ENCODE measurements at places on chromosomes 16 and 17.

- DNase-seq, result no peak
These were observed 141.5 kb downstream of the TOX3 start for GRCh38 chr16:52405441-52405840.

GRCh38 chr16:85101956-85102630 is 10.2 kb downstream of the CIBAR2 start:
- no peak for DNase-seq

- no peak for DNase-seq
These were observed 519.7 kb upstream of the CA10 start for GRCh38 chr17:52678211-52678610.

- no peak for DNase-seq
These were observed 47.1 kb downstream of the USP10 start for GRCh38 chr16:84746875-84747274.

DNA sequence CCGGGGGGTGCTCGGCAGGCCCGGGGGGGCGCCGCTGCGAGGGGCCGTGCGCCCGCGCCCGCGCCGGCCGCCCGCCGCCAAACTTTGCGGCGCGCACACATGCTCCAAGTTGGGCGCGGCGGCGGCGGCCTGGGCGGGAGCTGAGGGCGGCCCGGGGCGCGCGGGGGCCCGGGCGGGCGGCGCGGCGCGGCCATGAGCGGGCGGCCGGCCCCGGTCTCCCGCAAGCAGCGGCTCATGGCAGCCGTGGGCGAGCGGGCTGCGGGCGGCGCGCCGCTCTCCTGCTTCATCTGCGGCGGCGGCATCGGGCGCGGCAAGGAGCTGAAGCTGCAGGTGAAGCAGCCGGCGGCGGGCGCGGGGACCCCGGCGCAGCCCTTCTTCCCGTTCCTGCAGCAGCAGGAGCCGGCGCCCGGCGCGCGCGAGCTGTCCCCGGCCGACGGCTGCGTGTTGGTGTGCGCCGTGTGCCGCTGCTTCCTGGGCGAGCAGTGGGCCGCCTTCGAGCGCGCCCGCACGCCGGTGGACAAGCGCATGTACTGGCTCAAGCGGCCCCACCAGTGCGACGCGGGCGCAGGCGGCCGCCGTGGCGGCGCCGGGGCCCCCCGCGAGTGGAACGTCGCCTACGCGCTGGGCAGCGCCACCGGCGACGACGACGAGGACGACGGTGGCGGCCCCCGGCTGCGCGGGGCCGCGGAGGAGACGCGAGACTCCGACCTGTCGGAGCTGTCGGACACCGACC is 57.2 kb upstream of the CIBAR2 start:
- no peak for DNase-seq

DNA sequence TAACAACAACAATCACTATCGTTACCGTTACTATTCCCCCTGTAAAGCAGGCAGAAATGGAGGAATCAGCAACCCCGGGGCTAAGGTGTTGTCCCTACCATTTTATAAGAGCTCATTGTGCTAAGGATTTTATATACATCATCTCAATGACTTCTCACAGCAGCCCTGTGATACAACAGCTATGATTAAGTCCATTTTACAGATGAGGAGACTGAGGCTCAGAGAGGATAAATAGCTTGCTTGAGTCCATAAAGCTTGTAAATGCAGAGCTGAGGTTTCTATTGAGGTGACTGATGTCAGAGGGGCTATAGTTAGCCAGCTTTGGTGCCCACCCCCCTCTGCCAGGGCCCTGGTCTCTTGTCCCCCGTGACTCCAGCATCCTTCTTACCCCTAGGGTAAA is 16.7 kb upstream of the PDK2 start:
- DNase-seq, result no peak

DNA sequence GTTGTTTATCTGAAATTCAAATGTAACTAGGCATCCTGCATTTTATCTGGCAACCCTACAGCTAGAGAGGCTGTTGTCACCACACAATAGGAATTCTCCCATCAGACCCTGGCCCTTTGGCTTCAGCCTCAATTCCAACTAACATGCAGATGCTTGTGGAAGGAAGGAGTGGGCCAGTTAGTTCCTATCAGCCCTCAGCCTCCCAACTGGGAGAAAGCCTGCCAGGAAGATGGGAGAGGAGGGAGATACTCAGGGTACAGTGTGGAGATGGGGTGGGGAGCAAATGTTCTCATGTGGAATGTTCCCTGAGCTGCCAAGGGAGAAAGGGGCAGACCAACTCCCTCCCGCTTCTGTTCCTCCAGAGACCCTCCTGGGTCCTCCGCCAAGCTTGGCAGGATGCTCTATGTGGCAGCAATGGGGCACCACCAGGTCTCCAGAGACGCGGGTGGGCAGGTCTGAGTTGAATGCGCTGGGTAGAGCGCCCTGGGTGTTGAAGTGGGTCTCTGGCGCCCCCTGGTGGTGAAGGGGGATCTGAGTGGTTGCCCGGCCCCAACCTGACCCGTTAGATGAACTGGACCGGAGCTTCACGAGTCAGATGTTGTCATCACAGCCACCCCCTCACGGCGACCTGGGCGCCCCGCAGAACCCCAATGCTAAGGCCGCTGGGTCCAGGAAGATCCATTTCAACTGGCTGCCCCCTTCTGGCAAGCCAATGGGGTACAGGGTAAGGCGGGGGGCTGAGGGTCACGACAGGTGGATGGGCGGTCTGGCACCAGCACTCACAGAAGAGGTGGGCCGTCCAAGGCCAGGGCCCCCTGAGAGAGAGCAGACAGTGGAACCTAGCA is 15.2 kb downstream of the GALK1 start:
- DNase-seq, result peak; percentile 85

GRCh38 chr16:24717411-24717810 is 12.0 kb upstream of the TNRC6A start:
- DNase-seq, result no peak

GRCh38 chr17:45319239-45319703 is 2.5 kb upstream of the MAP3K14 start:
- no peak for DNase-seq

GRCh38 chr17:20225162-20226115 is 216.3 kb downstream of the SPECC1 start:
- DNase-seq, result no peak

GRCh38 chr17:72236980-72237633 is 116.3 kb downstream of the SOX9 start:
- no peak for DNase-seq

DNA sequence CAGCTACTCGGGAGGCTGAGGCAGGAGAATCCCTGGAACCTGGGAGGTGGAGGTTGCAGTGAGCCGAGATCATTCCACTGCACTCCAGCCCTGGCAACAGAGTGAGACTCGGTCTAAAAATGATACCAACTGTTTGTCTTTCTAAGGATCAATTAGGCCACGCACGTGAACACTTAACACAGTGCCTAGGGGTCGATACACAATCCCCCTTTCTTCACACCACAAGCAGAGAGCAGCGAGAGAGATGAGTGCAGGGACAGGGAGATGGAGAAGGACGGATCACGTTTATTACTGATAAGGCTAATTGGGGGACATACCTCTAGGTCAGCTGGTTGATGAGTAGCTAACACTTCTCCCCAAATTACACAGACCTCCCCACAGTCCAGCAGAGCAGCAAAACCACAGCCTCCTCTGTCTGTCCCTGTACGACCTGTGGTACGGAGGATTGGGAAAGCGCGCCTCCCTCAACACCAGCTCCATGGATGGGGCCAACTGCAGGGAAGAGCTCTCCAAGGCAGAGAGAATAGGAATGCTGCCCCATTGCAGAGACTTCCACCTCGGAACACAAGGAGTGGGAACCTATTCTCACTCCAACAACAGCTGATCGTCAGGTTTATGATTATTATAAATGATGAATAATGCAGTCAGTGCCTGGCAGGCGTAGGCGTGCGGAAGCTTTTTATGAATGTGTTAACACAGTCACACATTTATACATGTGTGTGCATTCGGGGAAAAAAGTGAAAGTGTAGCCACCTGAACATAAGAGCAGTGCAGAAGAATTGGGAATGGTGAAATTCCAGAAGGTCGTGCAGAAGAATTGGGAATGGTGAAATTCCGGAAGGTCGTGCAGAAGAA is 155.1 kb downstream of the C16orf95 start:
- DNase-seq, result no peak

DNA sequence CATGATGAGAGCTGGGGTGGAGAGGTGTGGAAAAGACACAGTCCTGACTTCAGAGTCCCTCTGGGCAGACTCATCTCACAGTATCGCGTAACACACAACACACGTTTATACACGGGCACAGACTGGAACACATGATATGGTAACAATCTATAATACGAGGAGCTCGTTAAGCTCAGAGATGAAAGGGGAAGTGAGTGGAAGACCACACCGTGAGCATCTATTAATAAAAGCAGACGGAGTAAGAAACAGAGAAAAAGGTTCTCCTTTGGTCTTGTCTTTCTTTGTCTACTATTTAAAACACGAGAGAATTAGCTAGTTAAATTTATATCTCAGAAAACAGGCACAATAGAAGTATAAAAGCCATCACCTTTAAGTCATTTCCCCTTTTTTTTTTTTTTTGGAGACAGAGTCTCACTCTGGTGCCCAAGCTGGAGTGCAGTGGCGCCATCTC is 13.5 kb downstream of the ANKRD11 start:
- DNase-seq, result no peak

GRCh38 chr16:85162478-85163277 is 50.4 kb upstream of the CIBAR2 start:
- DNase-seq, result no peak

GRCh38 chr17:28563475-28563874 is 7.8 kb downstream of the PIGS start:
- no peak for DNase-seq

DNA sequence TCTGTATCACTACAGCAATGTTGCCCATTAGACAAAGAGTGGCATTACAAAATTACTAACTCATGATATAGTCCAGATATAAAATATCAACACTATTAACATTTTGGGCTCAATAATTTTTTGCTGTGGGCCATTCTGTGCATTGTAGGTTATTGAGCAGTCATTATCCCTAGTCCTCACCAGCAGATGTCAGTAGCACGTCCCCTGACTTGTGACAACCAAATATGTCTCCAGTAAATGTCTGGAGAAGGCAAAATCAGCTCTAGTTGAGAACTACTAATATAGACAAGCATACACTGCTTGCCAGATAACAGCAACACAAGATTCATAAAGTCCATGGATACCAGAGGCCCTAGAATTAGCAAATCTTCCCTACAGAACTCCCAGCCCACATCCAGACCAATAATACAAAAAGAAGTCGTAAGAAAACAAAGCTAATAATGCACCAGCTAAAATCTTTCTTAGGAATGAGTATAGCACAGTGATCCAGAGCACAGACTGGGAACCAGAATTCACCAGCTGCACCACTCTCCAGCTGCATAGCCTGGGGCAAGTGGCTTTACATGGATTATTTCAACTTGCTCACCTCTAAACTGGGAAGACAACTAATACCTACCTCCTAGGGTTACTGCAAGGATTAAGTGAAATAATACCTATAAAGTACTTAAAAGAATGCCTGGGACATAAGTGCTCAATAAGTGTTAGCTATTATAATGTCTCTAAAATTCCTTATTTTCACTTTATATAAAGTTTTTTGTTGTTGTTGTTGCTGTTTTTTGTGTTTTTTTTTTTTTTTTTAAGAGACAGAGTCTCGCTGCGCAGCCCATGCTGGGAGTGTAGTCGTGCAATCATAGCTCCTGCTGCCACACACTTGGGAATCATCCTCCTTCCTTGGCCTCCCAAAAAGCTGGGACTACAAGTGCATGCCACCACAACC is 23.7 kb downstream of the HELZ start:
- DNase-seq, result no peak

- DNase-seq, result no peak
These were observed 32.4 kb upstream of the EFCAB13 start for GRCh38 chr17:47291242-47291873.

- DNase-seq, result no peak
These were observed 39.6 kb downstream of the TK2 start for GRCh38 chr16:66510298-66510697.

DNA sequence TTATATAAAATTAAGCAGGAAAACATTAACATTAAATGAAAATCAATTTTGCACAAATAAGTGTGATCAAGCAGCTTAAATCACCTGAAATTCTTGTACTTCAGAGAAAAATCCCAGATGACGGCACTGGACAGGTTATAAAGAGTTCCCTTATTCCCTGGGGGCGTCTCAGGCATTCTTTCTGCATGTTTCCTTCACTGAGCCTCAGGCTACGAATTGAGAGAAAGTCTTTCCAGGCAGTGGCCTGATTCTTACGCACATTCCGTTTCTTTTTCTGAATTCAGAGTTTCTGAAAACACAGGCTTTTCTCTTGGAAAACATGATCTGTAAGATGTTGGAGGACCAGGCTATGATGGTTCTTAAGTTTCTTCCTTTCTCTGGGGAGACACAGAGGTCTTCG is 22.1 kb upstream of the PITPNM3 start:
- no peak for DNase-seq

- DNase-seq, result no peak
These were observed 14.0 kb downstream of the CLEC19A start for GRCh38 chr16:19299565-19299964.

DNA sequence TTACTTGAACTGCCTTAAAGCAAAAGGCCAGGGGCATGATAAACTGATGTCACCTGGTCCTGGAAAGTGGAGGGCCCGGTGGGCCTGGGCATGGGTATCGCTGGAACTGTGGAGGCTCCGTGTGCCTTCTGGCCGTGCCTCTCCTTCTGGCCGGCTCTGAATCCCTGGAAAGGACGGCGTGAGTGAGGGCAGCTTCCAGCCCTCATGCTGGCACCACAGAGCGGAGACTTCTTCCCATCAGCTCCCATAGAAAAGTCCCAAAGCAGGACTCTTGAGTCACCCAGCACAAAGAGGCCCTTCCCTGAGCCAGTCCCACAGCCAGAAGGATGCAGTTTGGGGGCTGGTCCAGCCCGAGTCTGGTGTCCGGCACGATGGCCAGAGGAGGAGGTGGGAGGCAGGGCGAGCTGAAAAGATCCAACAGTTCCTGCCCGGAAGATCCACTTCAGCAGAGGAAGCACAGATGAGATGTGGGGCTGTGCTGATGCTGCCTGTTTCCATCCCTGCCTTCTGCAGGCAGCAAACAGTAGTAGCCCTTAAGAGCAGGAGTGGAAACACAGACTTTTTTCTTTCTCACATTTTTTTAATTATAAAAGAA is 7.8 kb downstream of the GAA start:
- no peak for DNase-seq

- DNase-seq, result peak; percentile 52
These were observed 797 bp downstream of the GRB7 start for GRCh38 chr17:39738568-39738901.

DNA sequence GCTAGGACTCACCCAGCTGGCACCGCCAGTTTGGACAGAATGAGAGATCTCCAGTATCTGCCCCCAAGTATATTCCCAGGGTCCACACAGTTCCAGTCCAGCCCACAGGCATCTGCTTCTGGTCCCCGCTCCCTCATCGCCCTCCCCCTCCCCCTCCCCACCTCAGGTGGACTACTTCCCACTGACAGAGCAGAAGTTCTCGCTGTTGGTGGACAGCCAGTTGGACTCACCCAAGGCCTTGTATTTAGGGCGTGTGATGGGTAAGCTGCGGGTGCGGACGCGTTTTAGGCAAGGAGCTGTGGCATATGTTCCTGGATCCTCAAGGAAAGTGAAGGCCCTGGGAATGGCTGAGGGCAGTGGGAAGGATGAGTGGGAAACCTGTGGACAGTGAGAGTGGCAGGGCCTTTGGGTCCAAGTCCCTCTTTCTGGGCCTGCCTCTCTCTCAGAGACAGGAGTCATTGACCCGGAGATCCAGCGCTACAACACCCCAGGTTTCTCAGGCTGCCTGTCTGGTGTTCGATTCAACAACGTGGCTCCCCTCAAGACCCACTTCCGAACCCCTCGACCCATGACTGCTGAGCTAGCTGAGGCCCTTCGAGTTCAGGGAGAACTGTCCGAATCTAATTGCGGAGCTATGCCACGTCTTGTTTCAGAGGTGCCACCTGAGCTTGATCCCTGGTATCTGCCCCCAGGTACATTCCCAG is 14.9 kb downstream of the CNTNAP1 start:
- no peak for DNase-seq

Measured in effector CD8-positive, alpha-beta T cell (primary cell).